ENCODE measurements at places on chromosomes 16 and 17.

- DNase-seq, result no peak
Measured at GRCh38 chr16:72819345-72819744, 228.6 kb downstream of the ZFHX3 start.

DNA sequence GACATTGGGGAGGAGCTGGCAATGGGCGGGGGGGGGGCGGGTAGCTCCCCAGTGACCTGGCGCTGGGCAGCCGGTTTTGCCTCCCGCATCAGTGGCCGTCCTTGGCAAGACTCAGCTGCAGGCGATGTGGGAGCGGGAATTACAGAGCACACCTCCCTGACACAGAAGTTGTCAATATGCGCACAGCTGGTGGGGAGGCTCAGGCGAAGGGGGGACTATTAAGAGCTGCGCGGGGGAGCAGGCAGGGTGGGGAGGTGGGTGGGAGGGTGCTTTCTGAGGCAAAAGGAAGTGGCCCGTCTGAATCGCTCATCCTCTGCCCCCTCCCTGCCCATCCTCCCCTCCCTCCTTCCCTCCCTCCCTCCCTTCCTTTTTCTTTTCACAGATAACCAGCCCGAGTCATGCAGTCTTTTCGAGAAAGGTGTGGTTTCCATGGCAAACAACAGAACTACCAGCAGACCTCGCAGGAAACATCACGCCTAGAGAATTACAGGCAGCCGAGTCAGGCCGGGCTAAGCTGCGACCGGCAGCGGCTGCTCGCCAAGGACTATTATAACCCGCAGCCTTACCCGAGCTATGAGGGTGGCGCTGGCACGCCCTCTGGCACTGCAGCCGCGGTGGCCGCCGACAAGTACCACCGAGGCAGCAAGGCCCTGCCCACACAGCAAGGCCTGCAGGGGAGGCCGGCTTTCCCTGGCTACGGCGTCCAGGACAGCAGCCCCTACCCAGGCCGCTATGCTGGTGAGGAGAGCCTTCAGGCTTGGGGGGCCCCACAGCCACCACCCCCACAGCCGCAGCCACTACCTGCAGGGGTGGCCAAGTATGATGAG lies 44.0 kb downstream of the SREBF1 start:
- DNase-seq, result peak; percentile 46

- DNase-seq, result no peak
Measured at GRCh38 chr17:56447171-56447570, 146.3 kb upstream of the NOG start.

GRCh38 chr16:88593910-88594309 lies 23.7 kb downstream of the ZC3H18 start:
- no peak for DNase-seq

GRCh38 chr17:55965051-55965450 lies 188.2 kb upstream of the ANKFN1 start:
- no peak for DNase-seq

GRCh38 chr16:4628283-4628682 lies 3.7 kb downstream of the MGRN1 start:
- DNase-seq, result no peak

DNA sequence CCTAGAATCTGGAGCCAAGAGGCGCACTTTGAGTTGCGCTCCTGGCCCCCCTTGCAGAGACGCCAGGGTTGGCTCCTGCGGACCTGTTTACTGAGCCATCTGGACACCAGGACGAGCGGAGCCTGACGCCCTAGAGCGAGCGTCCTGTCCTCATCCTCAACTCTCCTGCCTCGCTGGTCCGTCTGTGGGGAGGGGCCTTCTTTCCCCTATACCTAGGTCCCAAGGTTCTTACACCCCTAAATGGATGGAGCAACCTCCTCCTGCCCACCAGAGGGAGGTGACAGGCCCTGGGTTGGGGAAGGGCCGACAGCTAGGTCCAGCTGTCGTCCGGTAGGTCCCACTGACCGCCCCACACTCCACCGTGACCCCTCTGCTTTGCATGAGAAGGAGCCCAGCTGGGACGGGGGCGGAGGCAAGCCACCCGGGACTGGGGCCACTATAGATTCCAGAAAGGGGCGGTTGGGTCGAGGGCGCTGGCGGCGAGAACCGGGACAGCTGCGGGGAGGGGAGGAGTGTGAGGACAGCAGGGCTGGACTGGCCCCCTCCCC lies 3.1 kb upstream of the LHX1 start:
- no peak for DNase-seq

GRCh38 chr17:50049636-50050035 lies 6.3 kb upstream of the ITGA3 start:
- no peak for DNase-seq

GRCh38 chr16:88295671-88296436 lies 86.9 kb upstream of the ZNF469 start:
- no peak for DNase-seq

DNA sequence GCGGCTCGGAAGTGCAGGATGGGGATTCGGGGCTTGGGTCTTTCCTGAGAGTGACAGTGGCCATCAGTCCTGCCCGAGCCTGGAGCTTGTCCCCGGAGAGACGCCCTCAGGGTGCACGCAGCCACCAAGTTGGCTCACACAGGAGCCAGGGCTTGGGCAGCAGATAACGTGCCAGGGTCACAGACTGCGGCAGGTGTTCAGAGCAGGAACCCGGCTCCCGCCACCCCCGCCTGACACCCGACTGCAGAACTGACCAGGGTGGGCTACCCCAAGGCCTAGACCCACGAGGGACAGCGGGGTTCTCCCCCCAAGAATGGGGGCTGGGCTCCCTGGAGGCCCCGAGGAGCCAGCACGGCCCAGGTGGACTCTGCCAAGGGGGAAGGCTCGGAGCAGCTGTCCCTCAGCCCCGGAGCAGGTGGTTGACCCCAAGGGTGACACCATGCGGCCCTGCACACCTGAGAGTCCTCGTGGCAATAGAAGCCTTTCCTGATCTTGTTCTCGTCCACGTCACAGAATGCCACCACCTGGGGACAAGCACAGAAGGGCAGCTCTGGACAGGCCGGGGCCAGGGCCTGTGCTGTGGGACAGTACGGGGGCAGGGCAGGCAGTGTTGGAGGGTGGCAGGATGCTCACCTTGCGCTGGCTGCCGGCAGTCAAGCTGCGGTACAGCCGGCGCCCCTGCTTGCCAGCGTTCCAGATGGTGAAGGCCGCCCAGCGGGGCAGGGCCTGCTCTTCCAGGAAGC lies 117.1 kb upstream of the ZNF750 start:
- DNase-seq, result no peak
